CD4-positive, alpha-beta T cell treated with Interleukin-17A for 4 hours (primary cell): ENCODE measurements at places on chromosomes 1 and 21.
A peak's percentile ranks its signal among the peaks of the same experiment; 100 is the strongest.

DNA sequence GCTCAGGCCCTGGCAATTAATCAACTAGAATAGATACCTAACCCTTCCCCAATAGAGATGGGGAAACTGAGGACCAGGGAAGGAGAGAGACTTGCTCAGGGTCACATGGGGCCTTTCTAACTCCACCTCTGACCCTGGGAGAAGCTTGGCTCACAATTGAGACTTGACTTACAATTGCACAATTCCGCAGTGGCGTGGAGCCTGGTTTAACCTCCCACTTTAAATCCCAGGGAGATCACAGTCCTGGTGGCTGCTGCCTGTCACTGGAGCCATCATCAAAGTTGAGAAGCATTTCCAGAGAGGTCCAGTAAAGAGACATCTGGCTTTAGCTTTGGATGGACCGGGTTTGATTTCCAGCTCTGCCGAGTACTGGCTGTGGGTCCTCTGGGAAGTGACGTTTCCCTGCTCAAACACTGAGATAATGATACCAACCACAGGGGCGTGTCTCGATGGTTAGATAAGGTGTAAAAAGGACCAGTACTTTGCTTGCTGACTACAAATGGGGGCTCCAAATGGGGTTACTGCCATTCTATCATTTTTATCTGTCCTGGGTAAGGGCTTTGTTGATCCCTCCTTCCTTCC is 39.3 kb downstream of the TRIM62 start:
- DNase-seq: no peak

GRCh38 chr1:167169642-167170041 is 51.0 kb upstream of the POU2F1 start:
- DNase-seq: no peak

DNA sequence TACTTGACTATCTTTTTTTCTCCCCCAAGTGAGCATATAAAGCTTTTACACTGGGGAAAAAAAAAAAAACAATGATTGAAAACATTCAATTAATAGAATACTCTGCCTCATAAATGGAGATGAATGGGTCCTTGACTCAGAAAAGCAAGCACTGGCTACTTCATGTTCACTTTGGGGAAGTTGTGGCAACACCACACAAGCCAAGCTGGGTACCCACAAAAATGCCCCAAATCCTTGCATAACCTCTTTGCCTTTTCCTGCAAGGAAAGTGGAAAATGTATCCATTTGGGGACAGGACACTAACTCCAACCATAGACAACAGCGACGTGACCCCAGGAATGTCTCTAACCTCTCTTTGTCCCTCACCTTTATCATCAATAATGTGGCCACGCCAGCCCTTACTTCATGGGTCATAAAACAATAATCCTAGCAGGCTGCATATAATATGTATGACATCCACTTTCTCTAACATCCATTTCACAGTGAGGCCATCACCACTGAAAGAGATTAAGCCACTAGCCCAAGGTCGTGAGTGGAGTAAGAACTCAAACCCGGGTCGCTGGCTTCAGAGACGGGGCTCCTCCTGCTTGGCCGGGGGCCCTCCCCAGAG is 2.3 kb downstream of the ECE1 start:
- no peak for DNase-seq

DNA sequence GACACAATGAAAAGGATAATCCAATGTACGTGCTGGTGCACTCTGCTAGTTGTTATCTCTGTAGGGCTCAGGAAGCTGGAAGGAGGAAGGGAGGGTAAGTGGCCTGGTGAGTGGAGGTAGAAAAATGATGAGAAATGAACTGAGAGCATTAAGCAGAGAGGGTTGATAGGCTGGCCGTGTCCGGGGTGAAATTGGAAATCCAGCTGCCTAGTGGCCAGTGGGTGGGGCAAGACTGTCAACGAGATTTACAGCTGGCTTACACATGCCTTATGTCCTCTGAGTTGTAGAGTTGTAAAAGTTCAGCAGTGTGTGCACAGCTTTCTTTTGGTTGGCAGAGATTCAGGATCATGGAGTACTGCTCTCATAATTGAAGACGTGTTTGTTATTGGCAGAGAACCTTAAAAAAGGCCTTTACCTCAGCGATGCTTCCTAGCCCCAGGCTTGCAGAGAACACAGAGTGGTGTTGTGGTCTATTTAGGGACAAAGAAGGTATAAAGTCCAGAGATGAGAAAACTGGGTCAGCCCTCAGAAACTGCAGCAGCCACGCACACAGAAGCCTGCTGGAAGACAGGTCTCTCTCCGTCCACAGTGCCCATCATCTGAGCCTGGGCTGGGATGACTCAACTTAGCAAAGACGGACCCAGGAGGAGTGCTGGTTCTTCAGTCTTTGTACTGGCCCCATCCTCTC is 132.4 kb downstream of the EDEM3 start:
- no peak for DNase-seq

- no peak for DNase-seq
Observed at GRCh38 chr1:24420547-24420946, 4.9 kb downstream of the NIPAL3 start.

- DNase-seq: no peak
Observed at GRCh38 chr1:62013264-62013663, 181.4 kb upstream of the L1TD1 start.

GRCh38 chr1:2836333-2836970 is 35.0 kb upstream of the TTC34 start:
- no peak for DNase-seq

GRCh38 chr1:35932941-35933340 is 2.0 kb downstream of the AGO3 start:
- DNase-seq: no peak

- DNase-seq: no peak
Observed at GRCh38 chr1:91778964-91779363, 107.0 kb downstream of the TGFBR3 start.

GRCh38 chr1:30197639-30198450 is 525.5 kb downstream of the MATN1 start:
- no peak for DNase-seq

DNA sequence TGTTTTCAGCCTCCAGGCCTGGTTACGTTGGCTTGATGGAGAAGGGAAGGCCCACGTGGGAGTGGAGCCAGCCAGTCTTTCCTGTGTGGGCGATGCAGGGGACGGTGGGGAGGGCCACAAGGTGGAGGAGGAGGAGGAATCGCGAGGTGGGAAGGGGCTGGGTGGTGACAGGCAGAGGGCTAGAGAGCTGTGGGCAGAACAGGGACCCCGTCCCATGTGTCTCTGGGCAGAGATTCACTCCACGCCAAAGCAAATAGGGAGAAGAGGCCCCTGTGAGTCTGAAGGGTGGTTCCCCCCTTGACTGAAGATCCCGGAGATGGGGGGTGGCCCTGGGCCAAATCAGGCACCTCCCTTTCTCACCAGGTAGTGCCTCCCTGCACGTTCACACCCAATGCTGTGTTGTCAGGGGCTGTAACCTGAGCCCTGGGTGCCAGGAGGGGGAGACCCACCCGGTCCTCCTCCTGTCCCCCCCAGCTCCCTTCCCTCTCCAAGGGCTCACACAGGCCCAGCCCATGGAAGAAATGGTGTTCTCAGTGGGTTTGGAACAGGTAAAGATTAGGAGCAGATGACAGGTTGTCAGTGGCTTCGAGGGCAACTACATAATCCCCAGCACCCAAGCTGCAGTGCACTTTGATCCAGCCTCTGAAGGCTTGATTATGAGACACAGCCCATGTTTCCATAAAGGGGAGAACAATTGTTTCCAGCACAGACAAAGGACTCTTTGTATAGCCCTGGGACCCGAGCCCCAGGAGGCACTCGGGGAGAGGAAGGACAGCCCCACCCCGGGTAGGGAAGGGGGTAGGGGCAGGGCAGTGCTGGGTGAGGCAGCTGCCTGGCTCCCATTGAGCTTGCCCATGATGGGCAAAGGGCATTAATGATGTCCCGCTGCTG is 37.7 kb upstream of the GPR37L1 start:
- no peak for DNase-seq

DNA sequence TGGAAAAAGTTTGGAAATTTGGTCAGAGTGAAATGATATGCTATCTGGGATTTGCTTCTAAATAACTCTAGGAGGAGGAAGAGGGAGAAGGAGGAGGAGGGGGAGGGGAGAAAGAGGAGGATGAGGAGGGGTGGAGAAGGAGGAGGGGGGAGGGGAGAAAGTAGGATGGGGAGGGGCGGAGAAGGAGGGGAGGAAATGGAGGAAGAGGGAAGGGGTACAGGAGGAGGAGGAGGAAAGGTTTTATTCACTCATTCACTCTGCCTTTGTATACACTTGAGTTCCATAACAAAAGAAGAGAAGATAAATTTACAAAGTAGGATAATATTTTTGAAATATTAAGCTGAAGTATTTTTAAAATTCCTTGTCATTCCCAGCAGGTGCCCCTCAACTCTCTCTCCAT is 6.3 kb upstream of the VPS26C start:
- DNase-seq: no peak

- peak; percentile 52 for DNase-seq
Observed at GRCh38 chr1:39919545-39919944, 17.8 kb upstream of the MYCL start.
